Hypothalamus (tissue), 51 donors: ENCODE measurements at places on chromosomes 12 and 14.
A peak's percentile ranks its signal among the peaks of the same experiment; 100 is the strongest.

DNA sequence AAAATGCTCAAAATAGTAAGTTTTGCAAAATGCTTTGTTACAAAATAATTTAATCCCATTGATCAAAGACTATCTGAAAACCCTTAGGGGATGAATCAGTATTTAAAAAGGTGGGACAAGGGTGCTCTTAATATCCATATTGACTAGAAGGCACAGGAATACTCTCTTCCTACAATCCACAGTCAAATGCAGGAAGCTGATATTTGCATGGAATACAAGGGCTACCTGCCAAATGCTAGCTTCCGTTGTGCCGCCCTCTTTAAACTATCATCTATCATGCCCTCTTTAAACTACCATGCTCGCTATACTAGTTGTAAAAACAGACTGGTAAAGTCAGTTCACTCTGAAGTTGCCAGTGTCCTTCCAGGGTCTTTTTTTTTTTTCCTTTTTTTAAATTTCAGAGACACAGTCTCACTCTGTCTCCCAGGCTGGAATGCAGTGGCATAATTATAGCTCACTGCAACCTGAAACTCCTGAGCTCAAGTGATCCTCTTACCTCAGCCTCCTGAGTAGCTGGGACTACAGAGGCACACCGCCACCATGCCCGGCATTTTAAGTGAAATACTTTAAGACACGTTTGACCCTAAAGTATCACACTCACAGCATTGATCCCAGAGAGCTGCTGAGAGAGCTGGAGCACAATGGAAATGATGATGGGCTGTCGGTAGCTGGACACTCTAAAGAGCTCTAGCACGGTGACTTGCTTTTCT lies 6.7 kb downstream of the SLC2A3 start:
- no peak for DNase-seq

DNA sequence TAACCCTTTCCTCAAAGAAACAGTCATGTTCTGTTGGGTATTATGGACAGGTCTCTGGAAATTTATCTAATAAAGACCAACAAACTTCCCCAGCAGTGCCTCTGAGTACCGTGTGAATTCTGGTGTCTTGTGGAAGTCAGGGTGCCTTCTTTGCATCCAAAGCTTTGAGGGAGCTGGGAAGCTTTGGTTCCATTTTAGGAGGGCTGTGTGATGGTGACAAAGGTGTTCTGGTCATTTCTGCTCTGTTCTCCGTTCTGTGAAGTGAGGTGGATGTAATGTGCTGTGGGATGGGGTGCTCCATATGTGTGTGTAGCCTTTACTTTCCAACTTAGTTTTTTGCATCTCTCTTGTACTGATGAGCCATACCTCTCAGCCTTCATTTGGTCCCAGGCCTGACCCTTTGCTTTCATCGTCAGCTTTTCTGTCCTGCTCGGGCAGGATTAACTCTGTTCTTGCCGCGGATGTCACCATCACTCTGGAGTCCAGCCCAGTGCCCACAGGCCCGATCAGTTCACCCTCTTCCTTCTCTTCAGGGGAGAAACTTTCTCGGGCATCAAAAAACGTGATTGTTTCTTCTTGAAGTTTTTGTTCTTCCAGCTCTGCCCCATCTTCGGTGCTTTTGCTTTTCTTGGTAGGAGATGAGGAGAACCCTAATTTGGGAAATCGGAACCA lies 13.2 kb downstream of the PLD4 start:
- no peak for DNase-seq

- DNase-seq, result no peak
These were observed 421 bp downstream of the GLT1D1 start for GRCh38 chr12:128853600-128854197.

- DNase-seq, result no peak
These were observed 136.3 kb upstream of the PZP start for GRCh38 chr12:9344541-9344940.

- peak; percentile 61 for DNase-seq
These were observed 1.2 kb downstream of the FOS start for GRCh38 chr14:75279763-75280290.

DNA sequence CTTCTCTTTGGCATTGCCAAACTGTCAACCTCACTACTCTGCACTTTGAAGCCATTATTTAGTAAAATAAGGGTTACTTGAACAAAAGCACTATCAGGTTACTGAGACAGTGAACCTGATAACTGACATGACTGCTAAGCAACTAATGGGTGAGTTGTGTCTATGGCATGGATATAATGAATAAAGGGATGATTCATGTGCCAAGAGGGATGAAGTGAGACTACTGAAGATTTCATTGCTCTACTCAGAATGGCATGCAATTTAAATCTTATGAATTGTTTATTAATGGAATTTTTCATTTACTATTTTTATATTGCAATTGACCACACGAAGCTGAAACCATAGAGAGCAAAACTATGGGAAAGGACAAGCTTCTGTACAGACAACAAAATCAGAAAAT lies 74.4 kb downstream of the CEP128 start:
- DNase-seq, result no peak

DNA sequence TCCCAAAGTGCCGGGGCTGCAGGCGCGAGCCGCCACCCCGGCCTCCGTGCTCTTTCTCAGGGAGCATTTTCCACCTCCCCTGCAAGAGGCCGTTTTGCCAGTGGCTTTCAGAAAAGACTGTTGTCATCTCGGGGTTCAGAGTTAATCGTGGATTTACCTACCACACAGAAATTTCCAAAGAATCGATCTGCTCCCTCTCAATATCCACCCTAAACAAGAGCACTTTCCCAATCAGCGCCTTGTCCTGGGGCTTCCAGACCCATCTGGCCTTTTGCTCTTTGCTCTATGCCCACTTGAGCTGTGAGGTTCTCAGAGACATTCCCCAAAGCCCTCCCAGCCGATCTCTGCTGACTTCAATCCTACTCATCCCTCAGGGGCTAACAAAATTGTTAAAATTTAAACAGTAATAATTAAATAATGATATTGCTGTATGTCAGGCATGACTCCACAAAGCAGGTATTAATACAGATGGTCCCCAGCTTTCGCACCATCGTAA lies 86.6 kb downstream of the NINJ2 start:
- no peak for DNase-seq

- DNase-seq, result no peak
These were observed 23.5 kb downstream of the BHLHE41 start for GRCh38 chr12:26101350-26101734.

DNA sequence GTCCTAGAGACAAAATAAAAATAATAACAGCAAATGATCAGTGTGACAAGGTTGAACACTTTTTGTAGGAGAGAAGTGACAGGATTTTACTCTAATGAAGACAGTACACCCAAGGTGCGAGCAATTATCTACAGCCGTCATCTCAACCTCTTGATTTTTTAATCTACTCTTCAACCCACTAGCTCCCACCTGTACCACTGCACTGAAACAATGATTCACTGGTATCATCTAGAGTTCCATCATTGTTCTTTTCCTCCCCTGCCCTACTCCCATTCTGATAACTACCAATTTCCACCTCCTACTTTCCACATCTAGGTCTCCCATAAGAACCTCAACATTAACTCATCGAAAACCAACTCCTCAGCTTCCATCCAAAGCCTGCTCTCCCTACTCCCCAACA lies 99.8 kb downstream of the PPP2R5E start:
- no peak for DNase-seq
